Esophagus squamous epithelium (tissue), 5 donors: ENCODE measurements at places on chromosomes 1 and 21.

DNA sequence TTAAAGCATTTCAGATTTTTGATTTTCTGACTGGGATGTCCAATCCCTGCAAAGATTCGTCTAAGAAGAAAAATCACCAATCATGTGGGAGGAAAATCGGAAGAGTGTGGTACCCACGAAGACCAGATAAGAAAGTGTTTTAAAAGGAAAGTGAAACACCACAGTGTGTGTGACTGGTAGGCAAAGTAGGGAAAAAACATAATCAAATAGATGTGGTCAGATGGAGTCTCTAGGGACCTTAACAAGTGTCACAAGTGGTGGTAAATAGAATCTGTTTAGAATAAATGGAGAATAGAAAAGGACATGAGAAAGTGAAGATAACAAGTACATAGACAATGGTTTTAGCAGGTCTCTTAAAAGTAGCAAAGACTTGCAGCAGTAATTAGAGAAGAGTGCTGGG, 154.6 kb downstream of the SLC30A10 start:
- no peak for DNase-seq

GRCh38 chr1:226574591-226575435, 26.2 kb downstream of the STUM start:
- DNase-seq, result no peak

GRCh38 chr1:94820936-94821335, 779 bp downstream of the SLC44A3 start:
- no peak for DNase-seq

GRCh38 chr1:164780111-164780812, 221.3 kb downstream of the PBX1 start:
- DNase-seq, result no peak

GRCh38 chr1:218454700-218455282, 109.7 kb downstream of the TGFB2 start:
- DNase-seq, result no peak

- DNase-seq, result no peak
Observed at GRCh38 chr1:164644268-164644667, 85.3 kb downstream of the PBX1 start.

- DNase-seq, result no peak
Observed at GRCh38 chr1:169102567-169102966, 3.9 kb upstream of the ATP1B1 start.

DNA sequence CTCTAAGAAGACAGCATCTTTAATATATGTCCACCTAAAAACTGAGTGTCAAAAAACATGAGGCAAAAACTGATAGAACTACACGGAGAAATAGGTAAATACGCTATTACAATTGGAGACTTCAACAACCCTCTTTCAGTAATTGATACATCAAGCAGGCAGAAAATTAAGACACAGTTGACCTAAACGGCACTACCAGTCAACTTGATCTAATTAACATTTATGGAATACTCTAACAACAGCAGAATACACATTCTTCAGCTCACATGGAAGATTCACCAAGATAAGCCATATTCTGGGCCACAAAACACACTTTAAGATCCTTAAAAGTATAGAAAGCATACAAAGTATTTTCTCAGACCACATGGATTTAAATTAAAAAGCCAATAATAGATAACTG, 137.6 kb downstream of the CLIC6 start:
- no peak for DNase-seq

DNA sequence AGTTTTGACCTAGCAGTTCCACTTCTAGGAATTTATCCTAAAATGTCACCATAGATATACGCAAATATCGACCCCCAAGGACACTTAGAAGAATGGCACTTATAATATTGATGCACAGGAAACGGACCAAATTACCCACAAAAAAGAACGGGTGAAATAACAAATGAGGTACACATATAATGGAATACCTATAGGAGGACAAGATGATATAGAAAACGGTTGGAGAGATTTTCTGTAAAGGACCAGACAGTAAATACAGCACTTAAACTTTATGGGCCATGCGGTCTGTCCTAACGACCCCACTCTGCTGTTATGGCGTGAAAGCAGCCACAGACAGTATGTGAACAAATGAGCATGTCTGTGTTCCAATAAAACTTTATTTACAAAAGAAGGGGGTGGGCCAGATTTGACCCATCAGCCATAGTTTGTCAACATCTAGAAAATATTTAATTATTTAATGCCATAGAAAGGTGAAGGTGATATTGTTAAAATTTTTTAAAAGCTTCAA, 2.4 kb downstream of the TMPRSS3 start:
- DNase-seq, result no peak

DNA sequence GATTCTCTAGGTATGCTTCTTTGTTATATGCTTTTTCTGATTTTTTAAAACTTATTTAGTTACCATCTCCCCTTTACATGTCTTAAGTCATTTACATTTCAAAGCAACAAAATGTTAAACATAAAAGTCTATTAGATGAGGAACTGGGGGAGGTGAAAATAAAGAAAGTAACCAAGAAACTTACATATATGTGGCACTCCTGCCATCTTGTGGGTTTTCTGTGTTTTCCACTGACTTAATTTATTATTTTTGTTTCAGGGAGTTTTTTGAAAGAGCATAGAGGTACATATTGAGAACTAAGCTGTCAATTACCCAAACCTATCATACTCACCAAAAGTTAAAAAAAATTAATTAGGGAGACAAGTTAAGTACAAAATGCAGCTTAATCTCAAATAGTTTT, 1531.1 kb downstream of the MRPL39 start:
- no peak for DNase-seq

DNA sequence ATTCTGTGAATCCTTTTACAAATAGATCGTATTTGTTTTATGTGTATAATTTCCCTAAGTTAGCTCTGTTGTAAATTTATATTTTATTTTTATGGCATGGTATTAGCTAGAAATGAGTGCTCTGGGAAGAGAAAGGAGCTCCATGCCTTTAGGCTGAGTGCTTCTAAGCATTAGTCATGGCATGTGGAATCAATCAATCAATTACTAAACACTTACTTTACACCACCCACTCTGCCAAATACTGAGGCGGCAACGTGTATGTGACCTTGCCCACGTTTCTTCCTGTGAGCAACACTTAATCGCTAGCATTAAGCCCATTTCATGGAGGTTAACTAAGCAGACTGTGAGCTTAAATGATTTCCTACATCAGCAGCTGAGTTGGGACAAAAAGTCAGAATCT, 7.2 kb upstream of the BECN2 start:
- DNase-seq, result no peak

DNA sequence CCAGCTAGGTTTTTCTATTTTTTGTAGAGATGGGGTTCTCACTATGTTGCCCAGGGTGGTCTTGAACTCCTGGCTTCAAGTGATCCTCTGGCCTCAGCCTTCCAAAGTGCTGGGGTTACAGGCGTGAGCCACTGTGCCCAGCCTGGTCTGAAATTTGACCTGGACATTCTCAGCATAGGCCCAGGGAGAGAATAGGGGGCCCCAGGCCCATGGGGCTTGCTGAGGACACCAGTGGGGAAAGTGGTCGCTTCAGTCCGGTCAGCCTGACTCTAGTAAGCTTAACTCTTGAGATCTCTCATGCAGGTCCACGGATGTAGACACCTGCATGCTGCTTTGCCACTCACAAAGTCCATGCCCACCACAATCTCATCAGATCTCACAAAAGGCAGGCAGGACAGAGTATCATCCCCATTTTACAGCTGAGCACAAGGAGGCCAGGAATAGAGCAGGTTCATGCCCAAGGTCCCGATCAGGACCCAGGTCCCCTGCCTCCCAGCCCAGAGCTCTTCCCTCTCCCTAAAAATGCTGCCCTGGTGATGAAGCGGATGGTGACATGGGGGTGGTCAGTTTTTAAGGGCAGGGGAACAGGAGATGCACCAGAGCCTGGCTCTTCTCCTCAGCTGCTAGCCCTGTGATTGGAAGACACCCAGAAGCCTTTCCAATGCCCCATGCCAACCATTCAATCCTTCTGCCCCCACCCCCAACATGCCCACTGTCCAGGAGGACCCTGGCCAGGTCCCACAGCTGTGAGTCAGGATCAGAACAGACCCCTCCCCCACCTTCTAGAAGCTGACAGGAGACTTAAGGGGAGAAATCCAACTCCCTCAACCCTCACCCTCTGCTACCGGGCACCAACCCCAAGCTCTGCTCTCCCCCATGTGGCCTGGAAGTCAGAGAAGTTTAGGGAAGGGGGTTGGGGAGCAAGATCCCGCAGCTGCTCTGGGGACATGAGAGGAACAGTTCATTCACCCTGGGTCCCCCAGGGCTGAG, 1.8 kb downstream of the FHL3 start:
- no peak for DNase-seq

DNA sequence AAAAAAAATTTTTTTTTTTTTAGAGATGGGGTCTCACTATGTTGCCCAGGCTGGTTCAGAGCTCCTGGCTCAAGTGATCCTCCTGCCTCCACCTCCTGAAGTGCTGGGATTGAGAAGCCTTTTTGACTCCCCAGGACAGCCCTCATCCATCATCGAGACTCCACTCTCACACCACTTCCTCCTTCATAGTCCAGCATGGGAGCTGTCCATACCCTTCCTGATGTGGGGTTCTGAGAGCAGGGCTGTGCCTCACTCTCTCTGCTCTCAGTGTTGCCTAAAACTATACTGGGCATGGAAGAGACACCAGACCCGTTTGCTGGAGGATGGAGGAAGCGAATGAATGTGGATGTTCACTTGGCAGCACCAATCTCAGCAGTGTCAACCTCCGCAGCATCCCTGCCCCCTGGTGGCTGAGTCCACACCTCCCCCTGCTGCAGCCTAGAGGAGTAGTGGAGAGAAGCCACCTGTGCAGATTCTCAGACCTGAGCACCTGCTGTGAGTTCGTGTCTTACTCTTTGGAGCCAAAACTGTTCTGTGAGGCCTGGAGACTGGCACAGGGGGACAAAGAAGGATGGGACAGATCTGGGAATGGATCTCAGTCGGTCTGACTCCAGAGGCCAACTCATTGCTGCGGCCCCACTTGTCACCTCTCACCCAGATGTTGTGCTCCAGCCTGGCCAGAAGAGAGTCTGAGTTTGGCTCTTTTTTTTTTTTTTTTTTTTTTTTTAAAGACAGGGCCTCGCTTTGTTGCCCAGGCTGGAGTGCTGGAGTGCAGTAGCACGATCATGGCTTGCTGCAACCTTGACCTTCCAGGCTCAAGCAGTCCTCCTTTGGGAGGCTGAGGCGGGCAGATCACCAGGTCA, 17.7 kb downstream of the TINAGL1 start:
- DNase-seq, result no peak

GRCh38 chr1:177873238-177873637, 96.6 kb downstream of the SEC16B start:
- no peak for DNase-seq

DNA sequence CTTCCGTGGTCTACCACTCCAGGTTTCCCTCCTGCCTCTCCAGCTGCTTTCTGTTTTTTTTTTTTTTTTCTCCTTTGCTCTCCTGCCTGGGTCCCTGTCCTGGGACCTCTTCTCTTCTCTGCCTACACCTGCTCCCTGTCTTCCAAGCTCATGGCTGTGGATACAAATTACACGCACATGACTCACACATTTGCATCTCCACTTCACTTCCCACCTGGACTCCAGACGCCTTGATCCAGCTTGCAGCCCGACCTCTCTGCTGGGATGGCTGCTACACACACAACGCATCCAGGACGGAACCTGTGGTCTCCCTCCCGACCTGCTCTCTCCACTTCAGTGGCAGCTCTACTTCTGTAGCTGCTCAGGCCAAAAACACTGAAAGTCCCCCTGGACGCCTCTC, 44.4 kb upstream of the B3GALT5 start:
- no peak for DNase-seq

GRCh38 chr1:31791131-31791858, 24.5 kb downstream of the SPOCD1 start:
- no peak for DNase-seq

- no peak for DNase-seq
Observed at GRCh38 chr1:1347663-1348419, 1.4 kb downstream of the DVL1 start.

DNA sequence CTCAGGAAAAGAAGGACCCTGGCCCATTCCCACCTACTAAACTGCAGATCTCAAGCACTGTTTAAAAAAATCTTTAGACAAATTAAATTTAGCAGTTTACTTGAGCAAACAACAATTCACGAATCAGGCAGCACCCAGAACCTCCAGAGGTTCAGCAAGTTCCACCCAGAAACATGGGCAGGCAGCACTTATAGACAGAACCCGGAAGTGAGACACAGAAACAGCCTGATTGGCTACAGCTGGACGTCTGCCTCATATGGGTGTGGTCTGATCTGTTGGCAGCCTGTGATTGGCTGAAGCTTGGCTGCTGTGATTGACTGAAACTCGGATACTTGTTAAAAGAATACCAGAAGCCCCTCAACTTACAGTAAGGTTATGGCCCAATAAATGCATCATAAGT, 34.7 kb upstream of the COL6A2 start:
- DNase-seq, result no peak

GRCh38 chr21:31448496-31448895, 104.4 kb upstream of the TIAM1 start:
- no peak for DNase-seq

DNA sequence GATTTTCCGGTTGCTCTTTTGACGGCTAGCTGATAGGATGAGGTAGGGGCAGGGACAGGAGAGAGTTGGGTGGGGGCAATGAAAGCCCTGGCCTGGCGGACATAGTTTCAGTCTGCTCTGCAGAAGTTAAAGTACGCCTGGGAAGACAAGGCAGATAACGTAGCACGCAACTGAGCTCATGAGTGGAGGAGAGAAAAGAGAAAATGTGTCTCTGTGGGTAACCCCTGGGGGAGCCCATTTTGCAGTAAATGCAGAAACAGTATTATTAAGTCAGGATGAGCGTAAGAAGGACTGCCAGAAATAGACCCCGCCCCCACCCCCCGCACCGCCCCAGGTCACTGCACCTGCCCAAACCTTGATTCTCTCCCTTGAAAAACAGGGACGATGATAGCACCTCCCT, 51.7 kb upstream of the TARBP1 start:
- DNase-seq, result no peak

- no peak for DNase-seq
Observed at GRCh38 chr1:215393476-215393875, 173.6 kb upstream of the KCTD3 start.

DNA sequence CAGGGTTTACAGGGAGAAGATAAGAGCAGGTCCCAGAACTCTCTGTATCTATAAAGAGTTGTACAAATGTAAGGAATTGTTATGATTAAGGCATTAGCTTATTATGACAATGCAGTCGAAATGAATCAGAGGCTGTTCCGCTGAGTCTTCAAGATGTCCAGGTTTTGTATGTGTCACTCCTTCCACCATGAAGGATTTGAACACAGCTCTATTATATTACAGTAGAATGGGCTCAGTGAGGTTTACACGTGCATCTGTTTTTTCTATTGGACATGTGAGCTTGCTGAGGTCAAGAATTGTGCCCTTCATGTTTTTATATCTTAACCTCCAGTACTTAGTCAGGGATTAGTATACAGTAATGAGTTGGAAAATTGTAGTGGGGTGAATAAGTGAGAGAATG, 86.3 kb downstream of the MPZL1 start:
- DNase-seq, result no peak

DNA sequence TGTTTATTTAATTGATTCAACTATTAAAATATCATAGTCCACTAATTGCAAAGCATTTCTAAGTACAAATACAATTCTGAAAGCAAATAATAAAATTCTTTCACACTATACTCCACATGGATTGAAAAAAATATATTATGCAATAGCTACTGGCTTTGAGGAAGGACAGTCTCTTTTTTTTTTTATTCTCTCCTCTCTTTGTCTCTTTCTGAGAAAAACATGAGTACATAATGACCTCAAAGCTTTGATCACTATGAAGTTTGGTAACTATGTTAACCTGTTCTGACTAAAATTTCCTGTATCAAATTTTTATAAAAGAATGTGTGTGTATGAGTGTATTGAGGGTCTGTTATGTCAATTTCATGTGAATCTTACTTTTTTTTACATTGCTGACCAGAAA, 96.2 kb downstream of the RGS2 start:
- DNase-seq, result no peak

- no peak for DNase-seq
Observed at GRCh38 chr1:58293388-58293787, 253.1 kb downstream of the OMA1 start.
